Amniotic stem cell (primary cell): ENCODE measurements at places on chromosomes 12 and 14.
A peak's percentile ranks its signal among the peaks of the same experiment; 100 is the strongest.

GRCh38 chr12:88893801-88894200 is 313.5 kb upstream of the KITLG start:
- no peak for DNase-seq

GRCh38 chr12:5586201-5586600 is 154.3 kb downstream of the NTF3 start:
- peak; percentile 35 for DNase-seq

DNA sequence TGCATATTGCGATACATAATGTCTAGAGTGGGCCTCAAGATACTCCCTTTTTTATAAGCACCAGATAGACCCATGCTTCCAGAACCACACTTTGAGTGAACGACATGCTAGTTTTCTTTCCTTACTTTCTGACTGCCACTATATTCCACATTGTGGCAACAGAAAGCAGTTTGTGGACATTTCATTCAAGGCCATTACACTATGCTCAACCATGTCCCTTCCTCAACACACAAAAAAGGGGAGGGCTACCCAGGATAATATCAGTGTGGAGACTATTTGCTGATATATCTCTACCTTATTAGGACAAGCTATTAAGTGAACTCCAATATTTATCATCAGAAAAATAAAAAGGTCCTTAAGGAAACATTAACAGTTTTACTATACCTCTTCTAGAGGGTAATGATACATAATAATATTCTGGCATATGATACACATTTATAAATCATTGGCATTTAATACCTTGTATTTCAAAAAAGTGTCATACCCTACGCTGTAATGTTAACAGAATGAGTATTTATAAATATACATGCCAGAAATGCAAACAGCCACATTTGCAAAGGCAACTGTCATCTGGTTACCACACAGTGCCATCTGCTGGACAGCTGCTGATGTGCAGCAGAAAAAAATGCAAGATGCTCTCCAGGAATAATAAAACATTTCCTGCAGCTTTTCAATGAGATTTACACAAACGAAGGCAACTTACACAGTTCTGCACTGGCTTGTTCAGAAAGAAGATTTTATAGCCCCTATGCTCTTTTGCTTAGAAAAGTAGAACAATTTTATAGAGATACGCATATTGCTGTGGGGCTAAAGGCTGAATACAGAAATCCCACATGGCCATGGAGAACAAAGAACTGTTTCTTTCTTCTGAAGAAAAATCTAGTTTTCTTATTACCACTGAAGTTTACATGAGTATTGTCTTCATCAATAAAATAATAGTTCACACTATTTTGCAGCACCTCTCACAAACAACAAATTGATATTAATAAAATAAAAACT is 182.2 kb upstream of the GRIP1 start:
- peak; percentile 2 for DNase-seq

- no peak for DNase-seq
Measured at GRCh38 chr12:66446276-66446675, 144.0 kb downstream of the HELB start.

DNA sequence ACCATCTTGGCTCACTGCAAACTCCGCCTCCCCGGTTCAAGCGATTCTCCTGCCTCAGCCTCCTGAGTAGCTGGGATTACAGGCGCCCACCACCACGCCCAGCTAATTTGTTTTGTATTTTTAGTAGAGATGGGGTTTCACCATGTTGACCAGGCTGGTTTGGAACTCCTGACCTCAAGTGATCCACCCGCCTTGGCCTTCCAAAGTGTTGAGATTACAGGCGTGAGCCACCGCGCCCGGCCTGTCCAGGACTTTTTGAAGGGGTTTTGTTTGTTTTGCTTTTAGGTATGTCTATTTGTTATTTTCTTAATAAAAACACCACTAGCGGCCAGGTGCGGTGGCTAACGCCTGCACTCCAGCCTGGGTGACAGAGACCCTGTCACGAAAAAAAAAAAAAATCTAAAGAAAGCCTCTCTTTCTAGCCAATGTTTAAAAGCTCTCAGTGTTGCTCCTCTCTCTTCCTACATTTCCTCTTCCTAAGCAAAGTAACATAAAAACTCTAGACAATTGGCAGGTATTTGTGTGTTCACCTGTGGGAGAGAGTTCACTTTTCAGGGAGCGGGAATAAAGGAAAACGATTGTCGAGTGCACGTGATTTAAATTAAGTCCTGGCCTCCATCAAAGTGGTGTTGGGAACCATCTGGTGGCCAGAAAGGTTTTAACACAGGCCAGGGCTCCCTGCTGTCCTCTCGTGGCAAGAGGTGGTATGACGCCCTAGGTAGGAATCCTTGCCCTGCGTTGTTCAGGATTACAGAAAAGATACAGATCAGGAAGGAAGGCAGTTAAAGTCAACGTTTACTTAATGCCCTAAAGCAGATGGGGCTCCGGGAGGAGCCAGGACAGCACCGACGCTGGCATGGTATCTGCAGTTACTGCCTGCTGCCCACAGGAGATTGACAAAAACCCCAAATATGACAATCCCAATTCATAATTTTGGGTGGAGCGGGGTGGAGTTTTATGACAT is 36.2 kb upstream of the ATP23 start:
- DNase-seq: peak; percentile 64

DNA sequence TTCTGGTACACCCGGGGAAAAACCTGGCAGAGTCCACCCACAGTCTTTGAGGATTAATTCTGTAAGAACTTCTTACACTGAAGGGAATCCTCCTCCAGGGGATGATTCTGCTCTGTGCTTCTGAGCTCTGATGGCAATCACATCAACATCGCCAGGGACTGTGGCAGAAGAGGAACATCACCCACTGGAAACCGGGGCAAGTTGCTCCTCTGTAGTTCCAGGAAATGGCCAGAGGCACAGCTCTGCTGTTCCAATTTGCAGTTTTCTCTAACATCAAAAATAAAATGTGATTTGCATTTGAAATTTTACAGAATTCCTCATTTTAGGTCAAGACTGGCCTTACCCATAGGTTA is 207.6 kb downstream of the DAD1 start:
- DNase-seq: no peak

DNA sequence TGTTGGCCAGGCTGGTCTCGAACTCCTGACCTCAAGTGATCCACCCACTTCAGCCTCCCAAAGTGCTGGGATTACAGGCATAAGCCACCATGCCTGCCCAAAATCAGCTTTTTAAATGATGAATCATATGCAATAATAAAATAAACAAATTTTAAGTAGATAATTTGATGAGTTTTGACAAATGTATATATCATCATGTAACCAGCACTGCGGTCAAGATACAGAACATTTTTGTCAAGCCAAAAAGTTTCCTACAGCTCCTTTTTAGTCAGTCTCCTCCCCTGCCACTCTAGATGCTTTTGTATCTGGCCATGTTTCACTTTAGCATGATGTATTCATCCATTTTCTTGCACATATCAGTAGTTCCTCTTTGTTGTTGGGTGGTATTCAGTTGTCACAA is 17.2 kb downstream of the FRMD6 start:
- peak; percentile 42 for DNase-seq

GRCh38 chr12:113203852-113204760 is 17.2 kb upstream of the TPCN1 start:
- DNase-seq: no peak

- DNase-seq: no peak
Measured at GRCh38 chr14:92978229-92979021, 55.5 kb downstream of the CHGA start.

DNA sequence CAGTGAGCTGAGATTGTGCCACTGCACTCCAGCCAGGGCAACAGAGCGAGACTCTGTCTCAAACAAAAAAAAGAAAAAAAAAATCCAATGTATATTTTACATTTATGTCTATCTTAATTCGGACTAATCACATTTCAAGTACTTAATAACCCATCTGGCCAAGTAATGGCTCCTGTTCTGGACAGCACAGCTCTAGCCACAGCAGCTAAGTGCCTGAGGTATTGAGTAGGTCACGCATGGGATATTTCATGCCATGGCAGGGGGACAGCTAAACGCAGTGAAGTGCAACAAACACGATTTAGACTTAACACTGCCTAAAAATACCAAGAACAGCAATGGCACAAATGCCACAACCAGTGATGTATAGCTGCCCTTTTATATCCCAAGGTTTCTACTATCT is 8.0 kb downstream of the BAZ1A start:
- DNase-seq: no peak

- no peak for DNase-seq
Measured at GRCh38 chr12:69068448-69068847, 135.5 kb upstream of the CPM start.
